ENCODE measurements at places on chromosomes 5 and 9.

DNA sequence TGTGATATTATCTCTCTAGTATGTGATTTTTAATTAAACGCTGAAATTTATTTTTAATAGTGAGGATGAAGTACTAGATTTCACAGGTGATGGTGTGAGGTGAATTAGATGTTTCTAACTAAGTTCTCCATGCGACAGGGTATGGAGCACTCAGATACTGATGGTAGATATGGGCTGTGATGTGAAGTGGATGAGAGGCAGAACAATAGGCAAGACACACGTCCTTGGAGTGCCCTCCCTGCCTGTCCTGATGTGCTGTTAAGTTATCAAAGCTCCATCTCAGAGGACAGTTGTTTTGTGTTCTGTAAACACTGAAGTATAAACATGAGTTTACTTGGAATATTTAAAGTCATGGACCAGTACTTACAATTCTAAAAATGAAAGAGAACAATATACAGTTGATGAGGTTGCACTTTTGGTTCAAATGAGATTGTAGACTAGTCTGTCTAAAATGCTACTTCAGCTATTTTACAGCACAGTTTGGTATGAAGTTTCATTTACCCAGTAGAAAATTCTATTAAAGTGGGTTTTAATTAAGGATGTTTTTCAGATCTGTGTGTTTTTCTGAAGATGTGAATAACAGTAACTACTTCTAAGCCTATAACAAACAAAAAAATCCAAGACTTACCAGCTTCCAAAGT is 64.2 kb downstream of the C7 start:
- no peak for DNase-seq
- no peak overlapping the region for H3K4me3 ChIP-seq
- no peaks in the 10 kb centered on the region for H3K4me1 ChIP-seq
- H3K27me3 ChIP-seq = no peaks in the 10 kb centered on the region

- H3K4me1 ChIP-seq = no peaks in the 10 kb centered on the region
- no peaks in the 10 kb centered on the region for H3K36me3 ChIP-seq
- H3K27ac ChIP-seq = no peak overlapping the region
- DNase-seq = peak; percentile 74
Observed at GRCh38 chr9:137307255-137308056, 5.4 kb upstream of the NRARP start.

DNA sequence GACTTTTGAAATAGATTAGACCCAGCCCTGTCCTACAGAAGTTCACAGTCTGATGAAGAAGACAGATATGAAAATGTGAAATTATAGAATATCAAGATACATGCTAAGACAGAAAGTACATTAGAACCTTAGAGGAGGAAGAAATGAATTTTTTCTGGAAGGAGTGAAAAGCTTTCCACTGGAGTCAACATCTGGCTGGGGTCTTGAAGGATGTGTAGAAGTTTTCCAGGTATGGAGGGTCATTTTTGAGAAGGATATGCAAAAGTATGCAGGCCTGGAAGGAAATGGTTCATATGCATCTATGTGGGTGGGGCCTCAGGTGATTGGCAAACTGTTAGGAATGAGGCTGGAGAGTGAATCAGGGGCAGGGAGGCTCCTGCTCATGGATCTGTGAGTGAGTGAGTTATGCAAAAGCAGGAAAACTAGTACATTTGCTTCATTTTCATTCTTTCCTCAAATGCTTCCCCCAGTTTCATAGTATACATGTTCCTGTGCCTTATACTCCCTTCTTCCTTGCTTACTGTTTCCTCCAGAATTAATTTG is 142.3 kb downstream of the GRIA1 start:
- no peaks in the 10 kb centered on the region for H3K36me3 ChIP-seq
- no peak overlapping the region for H3K27ac ChIP-seq
- DNase-seq = no peak
- peaks cover 5% of the 10 kb centered on the region for H3K4me1 ChIP-seq

DNA sequence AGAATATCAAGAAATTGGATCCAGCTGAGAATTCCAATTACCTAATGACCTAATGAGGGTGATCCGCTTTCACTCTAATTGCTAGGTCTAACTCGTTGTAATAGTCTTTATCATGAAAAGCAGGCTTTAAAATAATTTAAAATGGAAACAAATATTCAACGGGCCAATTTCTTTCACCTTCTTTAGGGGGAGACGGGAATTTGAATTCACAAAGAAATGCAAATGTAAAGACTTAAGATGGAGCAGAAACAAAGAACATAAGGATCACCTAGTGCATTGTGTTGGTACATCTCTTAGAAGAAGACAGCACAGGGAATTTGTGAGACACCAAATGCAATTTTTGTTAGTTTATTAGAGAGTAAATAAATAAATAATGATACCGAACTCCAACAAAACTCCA is 1.5 kb upstream of the KCNN2 start:
- H3K4me3 ChIP-seq = no peak overlapping the region
- no peak for DNase-seq
- no peaks in the 10 kb centered on the region for H3K4me1 ChIP-seq
- no peak overlapping the region for H3K27ac ChIP-seq

GRCh38 chr9:101485924-101486692 is 47.5 kb upstream of the RNF20 start:
- no peaks in the 10 kb centered on the region for H3K4me1 ChIP-seq
- peak; percentile 65 for DNase-seq
- peak overlapping the region; percentile 86 for H3K4me3 ChIP-seq
- no peaks in the 10 kb centered on the region for H3K27me3 ChIP-seq
- H3K27ac ChIP-seq = peak overlapping the region; percentile 66
- no peaks in the 10 kb centered on the region for H3K36me3 ChIP-seq

DNA sequence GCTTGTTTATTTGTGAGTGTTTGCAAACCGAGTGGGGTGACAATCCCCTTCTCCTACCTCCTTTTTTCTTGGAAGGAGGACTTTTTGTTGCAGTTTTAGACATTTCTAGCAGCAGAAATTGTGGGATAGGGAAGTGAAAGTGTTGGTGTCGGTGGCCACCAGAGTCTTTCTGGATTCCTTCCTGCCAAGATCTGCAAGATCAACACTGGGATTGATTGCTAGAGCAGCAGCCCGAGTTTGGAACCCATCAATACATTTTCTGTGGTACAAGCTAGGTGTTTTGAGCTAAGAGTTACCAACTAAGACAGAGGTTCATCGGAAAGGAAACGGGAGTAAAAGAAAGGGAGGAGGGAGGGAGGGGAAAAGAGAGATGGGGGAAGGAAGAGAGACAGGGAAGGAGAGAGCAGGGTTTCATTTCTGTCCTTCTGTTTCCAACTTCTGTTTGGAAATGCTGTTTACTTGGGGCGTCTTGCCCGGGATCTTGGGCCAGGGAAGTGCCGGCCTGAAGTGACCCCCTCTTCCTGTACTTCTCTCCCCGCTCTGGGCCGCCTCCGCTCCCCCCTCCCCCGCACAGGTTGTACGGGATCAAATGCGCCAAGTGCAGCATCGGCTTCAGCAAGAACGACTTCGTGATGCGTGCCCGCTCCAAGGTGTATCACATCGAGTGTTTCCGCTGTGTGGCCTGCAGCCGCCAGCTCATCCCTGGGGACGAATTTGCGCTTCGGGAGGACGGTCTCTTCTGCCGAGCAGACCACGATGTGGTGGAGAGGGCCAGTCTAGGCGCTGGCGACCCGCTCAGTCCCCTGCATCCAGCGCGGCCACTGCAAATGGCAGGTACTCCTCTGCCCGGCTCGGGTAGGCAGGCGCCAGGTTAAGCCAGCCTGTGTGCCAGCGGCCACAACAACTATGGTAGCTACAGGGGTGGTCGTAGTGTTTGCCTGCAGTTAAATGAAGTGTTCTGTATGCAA is 4.0 kb downstream of the ISL1 start:
- H3K27ac ChIP-seq = no peak overlapping the region
- H3K4me3 ChIP-seq = no peak overlapping the region
- no peaks in the 10 kb centered on the region for H3K4me1 ChIP-seq
- DNase-seq = no peak
- peaks cover 5% of the 10 kb centered on the region for H3K27me3 ChIP-seq

- no peaks in the 10 kb centered on the region for H3K4me1 ChIP-seq
- no peaks in the 10 kb centered on the region for H3K27me3 ChIP-seq
- H3K4me3 ChIP-seq = no peak overlapping the region
Observed at GRCh38 chr9:8816361-8816760, 1016.8 kb upstream of the DMAC1 start.

DNA sequence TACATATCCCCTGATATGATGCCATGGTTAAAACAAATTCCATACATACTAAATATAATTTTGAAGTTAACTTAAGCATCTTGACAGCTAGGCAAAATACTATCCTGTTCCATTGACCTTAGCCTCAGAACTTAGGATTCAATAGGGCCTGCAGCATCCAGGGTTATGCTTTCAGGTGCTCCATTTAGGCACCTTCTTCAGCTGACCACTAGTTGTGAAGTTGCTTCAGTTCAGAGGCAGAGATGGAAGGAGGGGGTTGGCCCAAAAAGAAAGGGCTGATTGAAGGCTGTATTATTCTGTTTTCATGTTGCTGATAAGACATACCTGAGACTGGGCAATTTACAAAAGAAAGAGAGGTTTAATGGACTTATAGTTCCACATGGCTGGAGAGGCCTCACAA is 7.0 kb upstream of the NREP start:
- H3K27ac ChIP-seq = no peak overlapping the region
- H3K4me1 ChIP-seq = no peaks in the 10 kb centered on the region
- no peaks in the 10 kb centered on the region for H3K36me3 ChIP-seq

DNA sequence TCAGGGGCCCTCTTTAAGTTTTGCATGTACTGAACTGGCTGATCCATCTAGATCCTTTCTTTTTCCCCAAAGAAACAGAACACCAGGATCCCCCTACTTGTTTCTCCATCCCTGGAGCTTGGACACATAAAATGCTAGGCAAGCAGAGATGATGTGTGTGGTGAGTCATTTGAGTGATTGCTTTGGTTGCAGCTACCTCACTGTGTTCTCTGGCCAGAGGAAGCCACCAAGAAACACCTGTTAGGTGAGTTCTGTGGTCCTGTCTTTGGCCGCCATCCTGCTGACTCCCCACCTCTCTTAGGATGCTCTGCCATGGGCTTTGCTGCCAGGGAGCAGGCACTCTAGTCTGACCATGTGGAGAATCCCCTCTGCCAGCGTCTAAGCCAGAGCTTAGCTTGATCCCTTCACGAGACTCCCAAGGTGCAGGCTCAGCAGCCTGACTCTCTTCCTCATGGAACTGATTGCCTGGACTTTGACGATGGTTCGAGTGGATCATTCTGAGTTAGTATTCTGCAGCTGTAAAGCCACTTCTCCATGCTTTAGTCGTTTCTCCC is 27.3 kb upstream of the DENND1A start:
- no peaks in the 10 kb centered on the region for H3K4me1 ChIP-seq
- H3K4me3 ChIP-seq = no peak overlapping the region
- H3K27me3 ChIP-seq = no peaks in the 10 kb centered on the region
- no peak overlapping the region for H3K27ac ChIP-seq
- H3K36me3 ChIP-seq = no peaks in the 10 kb centered on the region
- DNase-seq = no peak

Measured in aorta (tissue), 5 donors.